ENCODE measurements at places on chromosomes 2 and 18. TPM values are rescaled to one million over a fixed set of nuclear protein-coding genes. Genes with fewer than 3 reads are reported as not detected.

DNA sequence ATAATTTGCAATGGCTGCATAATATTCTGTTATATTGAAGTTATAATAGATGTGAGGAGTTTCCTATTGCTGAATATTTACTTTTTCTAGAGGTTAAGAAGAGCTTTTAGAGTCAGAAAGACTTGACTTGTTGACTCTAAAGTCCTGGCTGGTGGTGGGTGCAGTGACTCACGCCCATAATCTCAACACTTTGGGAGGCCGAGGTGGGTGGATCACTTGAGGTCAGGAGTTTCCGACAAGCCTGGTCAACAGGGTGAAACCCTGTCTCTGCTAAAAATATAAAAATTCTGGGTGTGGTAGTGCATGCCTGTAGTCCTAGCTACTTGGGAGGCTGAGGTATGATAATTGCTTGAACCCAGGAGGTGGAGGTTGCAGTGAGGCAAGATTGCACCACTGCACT is 33.9 kb upstream of the ATIC start:
- no peak for DNase-seq

- DNase-seq: no peak
These were observed 37.4 kb downstream of the SH3BP4 start for GRCh38 chr2:234989183-234989701.

- no peak for DNase-seq
These were observed 49.5 kb upstream of the PLEKHM3 start for GRCh38 chr2:208074610-208075356.

GRCh38 chr2:231111987-231112386 is 12.9 kb downstream of the HTR2B start:
- no peak for DNase-seq

GRCh38 chr2:152072011-152072410 is 26.8 kb downstream of the CACNB4 start:
- no peak for DNase-seq

- DNase-seq: peak; percentile 46
These were observed 91.1 kb downstream of the INHBB start for GRCh38 chr2:120436885-120437603.

DNA sequence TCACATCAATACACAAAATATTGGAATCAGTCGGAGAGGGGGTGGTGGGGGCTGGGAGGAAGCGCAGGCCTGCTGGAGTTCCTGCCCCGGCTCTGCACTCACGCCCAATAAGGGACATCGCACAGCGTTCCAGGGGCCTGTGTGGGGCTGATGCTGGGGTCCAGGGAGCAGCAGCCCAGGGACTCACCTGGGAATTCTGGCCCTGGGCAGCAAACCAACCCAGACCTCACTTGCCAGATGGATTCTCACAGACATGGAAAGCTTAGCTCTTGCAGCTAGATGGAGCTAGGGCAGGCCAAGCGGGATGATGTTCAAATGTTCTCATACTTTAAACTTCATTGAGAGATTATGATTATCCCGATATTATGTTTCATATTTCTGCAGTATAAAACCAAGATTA is 266.6 kb upstream of the TANK start:
- DNase-seq: no peak

DNA sequence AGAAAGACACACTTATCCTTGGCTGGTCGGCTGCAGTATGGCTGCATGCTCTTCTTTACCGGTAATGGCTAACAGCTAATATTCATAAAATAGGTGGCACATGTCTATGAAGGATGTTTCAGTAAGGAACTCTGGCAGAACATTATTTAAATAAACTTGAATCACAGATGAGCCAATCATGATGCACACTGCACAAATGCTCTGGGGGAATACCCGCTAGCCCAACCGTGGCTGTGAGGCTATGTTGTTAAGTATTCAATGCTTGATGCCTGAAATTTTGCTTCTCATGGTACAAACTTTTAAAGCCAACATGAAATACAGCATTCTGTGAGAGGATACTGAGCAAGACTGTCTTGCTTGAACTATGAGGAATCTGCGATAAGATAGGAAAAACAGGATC is 505.8 kb downstream of the ZEB2 start:
- DNase-seq: no peak

- no peak for DNase-seq
These were observed 8.8 kb upstream of the RAPH1 start for GRCh38 chr2:203543898-203544328.

- DNase-seq: no peak
These were observed at the start of gene CDKL4 for GRCh38 chr2:39243469-39244123. Gene CDKL4, minus strand, starts transcription at chr2:39243970.

DNA sequence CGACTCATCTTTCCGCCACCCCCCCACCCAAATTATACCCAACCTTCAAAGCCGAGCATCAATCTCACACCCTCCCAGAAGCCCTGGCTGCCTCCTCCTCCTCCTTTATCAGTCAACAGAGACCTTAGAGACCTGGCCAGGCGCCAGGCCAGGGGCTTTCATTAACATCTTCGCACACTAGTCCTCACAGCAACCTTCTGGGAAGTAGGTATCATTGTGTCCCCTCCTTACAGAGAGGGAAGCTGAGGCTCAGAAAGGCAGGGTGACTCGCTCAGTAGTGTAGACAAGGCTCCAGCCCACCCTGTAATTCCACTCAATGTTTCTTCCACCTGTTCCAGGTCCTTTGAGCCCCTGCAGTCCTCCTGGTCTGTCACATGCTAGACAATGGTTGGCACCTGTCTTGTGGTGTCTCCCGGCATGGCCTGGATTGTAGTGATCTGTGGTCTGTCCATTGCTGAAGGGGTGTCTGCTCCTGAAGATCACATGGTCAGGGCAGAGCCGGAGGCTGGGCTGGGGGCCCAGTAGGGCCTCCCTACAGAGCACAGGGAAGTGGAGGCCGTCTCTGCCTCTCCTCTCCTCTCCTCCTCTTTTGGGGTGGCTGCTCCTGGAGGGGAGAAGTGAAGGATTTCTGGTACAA is 36.0 kb downstream of the KLHL29 start:
- no peak for DNase-seq

DNA sequence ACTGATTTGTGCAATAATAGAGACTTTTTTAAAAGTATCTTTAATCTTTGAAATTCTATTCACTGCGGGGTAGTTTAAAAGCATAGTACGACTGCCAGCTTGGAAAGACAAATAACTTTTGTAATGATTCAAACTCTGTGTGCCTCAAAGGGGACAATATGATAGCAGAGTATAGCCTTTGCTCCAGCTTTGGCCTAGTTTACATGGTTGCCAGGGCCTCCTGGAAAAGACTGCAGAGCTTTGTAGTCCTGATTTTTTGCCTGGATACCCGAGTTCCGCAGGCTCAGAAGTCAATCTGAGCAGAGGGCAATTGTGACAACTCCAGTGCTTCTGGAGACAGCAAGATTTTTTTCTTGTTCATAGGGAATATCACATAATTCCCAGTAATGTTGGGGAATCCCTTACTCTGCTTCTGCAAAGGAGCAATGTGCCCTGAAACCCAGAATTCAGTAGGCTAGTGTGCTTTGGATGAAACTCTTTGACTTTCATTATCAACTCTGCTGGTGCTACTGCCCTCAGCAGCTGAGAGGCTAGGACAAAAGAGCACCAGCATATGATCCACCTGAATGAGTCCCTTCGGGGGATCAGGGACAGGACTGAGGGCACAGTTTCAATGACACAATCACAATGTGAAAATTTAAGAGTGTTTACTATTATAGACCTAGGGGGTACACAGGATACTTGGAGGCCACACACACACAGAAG is 768.1 kb downstream of the TMEM182 start:
- no peak for DNase-seq

DNA sequence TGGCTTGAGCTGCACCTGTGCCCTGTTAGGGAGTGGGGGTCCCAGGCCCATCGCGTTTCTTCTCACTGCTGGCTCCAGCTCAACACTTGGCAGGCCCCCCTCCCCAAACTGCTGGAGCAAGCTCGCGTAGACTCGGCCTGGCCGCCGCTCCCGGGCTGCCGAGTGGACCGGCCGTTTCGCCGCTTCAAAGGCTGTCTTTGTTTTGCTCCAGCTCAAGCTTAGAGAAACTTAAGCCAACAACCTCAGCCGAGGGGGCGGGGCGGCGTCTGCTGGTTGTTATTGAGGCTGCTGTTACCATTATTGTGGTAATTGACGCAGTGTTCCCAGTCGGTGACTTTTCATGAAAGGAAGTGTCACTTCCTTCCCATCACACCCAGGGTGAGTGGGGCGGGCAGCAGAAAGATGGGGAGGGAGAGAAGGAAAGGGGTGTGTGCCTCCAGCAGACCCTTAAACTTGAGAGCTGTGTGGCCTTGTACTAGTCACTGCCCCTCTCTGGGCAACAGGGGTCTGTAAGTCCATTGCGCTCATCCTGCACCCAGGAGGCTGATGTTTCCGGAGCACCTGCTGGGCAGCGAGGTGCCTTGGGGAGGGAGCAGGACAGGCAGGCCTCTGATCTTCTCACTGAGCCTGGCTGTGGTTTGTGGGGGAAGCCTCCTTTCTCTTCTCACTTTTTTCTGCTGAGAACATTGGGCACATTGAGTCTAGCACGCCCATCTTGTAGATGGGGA is 2.1 kb downstream of the ARID5A start:
- DNase-seq: no peak

GRCh38 chr2:226831266-226831665 is 4.6 kb upstream of the RHBDD1 start:
- DNase-seq: no peak

- DNase-seq: no peak
These were observed 26.0 kb upstream of the CSRNP3 start for GRCh38 chr2:165443511-165443910.

DNA sequence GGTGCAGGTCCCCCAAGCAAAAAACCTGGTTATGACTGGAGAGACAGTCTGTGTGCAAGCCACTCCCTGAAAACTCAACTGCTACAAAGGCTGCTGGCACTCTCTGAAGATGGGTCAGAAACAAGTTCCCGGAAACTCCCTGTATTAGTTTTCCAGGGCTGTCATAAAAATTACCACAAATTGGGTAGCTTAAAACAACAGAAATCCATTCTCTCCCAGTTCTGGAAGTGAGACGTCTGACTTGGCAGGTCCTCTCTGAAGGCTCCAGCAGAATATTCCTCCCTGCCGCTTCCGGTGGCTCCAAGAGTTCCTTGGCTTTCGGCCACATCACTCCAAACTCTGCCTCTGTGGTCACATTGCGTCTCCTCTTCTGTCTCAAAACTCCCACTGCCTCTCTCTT is 30.1 kb upstream of the SERPINE2 start:
- no peak for DNase-seq

GRCh38 chr2:233501198-233502076 is 65.1 kb downstream of the USP40 start:
- DNase-seq: no peak

GRCh38 chr2:186255823-186256222 is 230.2 kb upstream of the ZC3H15 start:
- DNase-seq: no peak

GRCh38 chr2:10919771-10920621 is 8.3 kb downstream of the KCNF1 start:
- no peak for DNase-seq

DNA sequence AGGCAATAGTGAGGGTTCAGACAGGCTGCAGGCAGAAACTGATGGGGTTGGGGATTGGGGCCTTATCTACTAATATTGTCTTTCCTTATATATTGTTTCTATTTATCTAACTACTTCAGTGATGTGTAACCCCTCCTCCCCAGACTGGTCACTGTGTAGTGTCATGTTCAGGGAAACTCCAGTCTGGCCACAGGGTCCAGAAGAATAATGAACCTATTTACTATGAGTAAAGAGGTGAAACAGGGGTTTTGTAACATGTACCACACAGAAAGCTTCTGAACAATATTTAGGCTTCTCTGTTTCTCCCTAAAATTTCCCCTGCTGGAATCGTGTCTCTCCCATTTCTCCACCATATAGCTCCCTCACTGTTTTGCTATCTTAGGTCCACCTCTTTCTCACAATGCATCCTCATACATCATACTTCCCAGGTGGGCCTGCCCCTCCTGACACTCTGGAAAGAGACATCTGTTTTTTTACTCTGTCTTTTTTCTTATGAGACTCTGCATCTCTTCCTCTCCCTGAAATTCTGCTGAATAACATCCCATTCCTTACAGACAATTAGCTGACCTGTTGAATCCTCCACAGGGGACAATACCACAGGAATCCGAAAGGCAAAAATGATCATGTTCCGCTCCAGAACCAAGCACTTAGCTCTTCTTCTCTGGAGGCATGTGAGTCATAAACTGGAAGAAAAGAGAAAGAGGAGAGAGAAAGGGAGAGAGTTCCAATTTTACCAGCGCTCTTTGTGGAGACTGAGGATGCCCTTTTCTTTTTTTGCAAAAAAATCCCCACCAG is 154.8 kb downstream of the ZEB2 start:
- DNase-seq: no peak

- DNase-seq: no peak
These were observed 110.7 kb upstream of the EFEMP1 start for GRCh38 chr2:56034258-56034657.

GRCh38 chr18:33761363-33761762 is 183.3 kb downstream of the ASXL3 start:
- no peak for DNase-seq

DNA sequence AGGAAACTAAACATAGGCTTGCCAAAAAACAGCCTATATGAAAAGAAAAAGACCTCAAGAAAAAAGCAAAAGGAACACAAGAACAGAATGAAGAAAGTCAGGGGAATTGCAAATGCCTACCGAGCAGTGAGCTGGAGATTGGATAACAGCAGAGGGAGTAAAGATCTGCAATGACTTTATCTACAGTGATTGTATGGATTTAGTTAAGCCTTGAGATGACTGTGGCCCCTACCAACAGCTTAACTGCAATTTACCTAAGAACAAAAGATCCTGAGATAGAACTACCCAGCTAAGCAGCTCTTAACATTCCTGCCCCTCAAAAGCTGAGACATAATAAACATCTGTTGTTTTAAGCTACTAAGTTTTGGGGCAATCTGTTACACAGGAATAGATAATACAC is 20.5 kb downstream of the LNPK start:
- no peak for DNase-seq

GRCh38 chr2:74379851-74380789 is at the start of gene DCTN1:
Gene DCTN1, minus strand, starts transcription at chr2:74380311. Its CDS starts 274 bp downstream, at chr2:74380037.
- peak; percentile 69 for DNase-seq

- DNase-seq: no peak
These were observed 52.8 kb downstream of the FAM178B start for GRCh38 chr2:96933305-96934181.

- DNase-seq: no peak
These were observed 18.0 kb upstream of the GLS start for GRCh38 chr2:190862571-190862991.

CTAGE1 gene
- total RNA-seq: not detected

GRB14 gene
- 0.83 TPM for total RNA-seq

MYO3B gene
- 0.22 TPM for total RNA-seq

ANKRD30B gene
- total RNA-seq: not detected

TMEM247 gene
- total RNA-seq: not detected

SLC38A11 gene
- not detected for total RNA-seq

NLRC4 gene
- not detected for total RNA-seq

ZNF532 gene
- 217 TPM for total RNA-seq

C1GALT1C1L gene
- total RNA-seq: 0.49 TPM

SCN2A gene
- 0.39 TPM for total RNA-seq

MATN3 gene
- 0.32 TPM for total RNA-seq

ANKRD30BL gene
- total RNA-seq: 0.29 TPM

DHRS9 gene
- not detected for total RNA-seq

DLX1 gene
- total RNA-seq: 0.61 TPM

BAZ2B gene
- 226 TPM for total RNA-seq

Measured in glutamatergic neuron (in vitro differentiated cells).